DMS79 (cell line): ENCODE measurements at places on chromosomes 5 and 9.

DNA sequence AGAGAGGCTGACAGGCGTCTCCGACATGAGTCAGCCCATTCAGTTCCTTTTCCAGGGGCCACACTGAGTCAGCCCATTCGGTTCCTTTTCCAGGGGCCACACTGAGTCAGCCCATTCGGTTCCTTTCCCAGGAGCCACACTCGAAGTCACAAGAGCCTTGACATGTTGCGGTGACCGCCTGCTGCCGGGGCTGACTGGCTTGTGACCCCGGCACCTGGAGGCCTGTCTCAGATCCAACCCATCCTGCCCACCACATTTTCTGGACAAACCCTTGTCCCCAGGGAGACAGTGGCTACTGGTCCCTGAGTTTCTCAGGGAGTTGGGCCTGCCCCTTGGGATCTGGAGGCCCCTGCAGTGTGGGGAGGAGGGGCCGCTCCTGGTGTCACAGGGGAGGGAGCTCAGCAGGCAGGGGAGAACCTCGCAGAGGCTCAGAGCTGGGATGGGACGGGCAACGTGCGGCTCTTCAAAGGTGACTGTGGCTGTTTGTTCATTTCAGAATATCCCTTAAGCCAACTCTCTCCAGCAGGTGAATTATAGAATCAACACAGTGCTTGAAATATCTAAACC lies 40.5 kb upstream of the LPCAT1 start:
- no peak for DNase-seq

- DNase-seq, result no peak
Observed at GRCh38 chr5:173963182-173963838, 25.7 kb upstream of the C5orf47 start.

DNA sequence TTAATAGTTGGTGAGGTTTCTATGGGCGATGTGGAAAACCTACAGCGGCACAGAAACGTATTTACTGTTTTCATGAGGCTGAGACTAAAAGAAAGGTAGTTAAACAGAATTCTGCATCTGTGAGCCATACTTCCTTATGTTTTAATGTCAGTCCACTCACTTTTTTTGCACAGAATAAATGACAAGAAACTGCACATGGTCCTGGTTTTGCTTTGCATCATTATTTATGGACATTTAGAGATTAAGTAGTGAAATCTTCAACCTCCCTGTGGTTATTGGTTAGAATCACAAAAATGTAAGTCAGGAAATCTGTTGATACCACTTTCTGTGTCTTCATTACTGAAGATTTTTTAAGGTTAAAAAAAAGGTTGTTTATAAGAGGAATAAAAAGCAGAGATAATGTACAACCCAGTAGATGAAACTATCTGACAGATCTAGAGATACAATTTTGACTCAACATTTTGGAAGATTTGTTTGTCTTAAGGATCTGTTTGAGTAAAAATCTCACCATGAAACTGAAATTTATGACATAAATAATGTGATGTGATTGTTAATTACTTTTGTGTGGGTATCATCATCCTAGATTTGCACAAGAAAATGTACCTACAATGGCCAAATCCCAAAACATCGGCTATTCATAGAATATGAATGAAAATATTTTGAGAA lies 2.4 kb downstream of the PRR16 start:
- DNase-seq, result no peak

DNA sequence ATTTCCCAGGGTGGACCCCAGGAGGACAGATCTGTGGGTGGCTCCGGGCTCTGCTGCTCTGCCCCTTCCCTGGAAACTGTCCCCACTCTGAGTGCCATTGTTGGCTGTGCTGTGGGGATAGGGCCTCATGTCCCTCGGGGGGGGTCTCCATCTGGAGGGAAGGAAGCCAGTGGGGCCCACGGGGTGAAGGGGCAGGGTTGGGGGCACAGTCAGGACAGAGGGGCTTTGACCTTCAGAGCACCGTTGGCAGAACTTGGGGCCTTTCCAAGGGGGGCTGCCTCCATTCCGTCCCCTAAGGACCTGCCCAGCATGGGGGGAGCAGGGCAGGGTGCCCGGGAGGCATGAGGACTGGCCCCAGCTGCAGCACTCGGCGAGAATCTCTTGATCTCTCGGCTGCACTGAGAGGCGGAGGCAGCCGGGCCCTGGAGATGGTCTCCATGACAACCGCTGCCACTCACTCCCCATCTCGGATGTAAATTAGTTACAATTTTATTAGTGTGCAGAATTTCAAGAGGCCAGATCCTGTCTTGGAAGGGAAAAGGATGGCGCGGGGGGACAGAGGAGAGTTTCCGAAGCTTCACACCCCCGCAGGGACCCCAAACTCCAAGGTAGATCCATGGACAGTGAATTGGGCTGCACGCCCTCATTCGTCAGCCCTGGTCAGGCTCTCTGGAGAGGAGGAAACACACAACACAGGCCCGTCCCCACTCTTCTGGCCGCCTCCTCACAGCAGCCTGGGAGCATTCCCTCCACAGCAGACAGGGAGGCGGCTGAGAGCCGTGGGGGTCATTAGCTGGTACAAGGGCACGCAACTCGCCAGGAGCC lies 216.2 kb upstream of the IER5L start:
- peak; percentile 76 for DNase-seq

GRCh38 chr5:208449-209114 lies 9.4 kb downstream of the CCDC127 start:
- no peak for DNase-seq

- no peak for DNase-seq
Observed at GRCh38 chr5:13217636-13218035, 726.9 kb downstream of the DNAH5 start.

- no peak for DNase-seq
Observed at GRCh38 chr5:29614206-29614605, 1579.3 kb upstream of the CDH6 start.

DNA sequence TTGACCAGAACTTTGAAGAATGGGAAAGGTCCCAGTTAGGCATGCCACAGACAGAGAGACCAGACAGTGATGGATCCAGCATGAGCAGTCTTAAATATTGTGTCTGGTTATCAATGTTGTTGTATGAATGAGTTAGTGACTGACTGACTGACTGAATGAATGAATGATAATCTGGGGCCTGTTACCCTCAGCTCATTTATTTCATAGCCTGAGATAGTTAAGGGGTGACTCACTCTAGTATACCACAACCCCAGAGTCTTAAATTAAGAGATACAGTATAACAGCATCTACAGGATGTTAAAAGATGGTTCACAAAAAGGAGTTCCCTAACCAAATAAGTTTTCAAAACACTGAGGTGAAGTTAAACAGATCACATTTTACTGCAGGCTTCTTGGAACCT lies 133.5 kb downstream of the SGCD start:
- no peak for DNase-seq

GRCh38 chr5:1032551-1033027 lies 24.0 kb downstream of the NKD2 start:
- no peak for DNase-seq

- DNase-seq, result no peak
Observed at GRCh38 chr9:130060296-130060695, 6.6 kb downstream of the GPR107 start.

DNA sequence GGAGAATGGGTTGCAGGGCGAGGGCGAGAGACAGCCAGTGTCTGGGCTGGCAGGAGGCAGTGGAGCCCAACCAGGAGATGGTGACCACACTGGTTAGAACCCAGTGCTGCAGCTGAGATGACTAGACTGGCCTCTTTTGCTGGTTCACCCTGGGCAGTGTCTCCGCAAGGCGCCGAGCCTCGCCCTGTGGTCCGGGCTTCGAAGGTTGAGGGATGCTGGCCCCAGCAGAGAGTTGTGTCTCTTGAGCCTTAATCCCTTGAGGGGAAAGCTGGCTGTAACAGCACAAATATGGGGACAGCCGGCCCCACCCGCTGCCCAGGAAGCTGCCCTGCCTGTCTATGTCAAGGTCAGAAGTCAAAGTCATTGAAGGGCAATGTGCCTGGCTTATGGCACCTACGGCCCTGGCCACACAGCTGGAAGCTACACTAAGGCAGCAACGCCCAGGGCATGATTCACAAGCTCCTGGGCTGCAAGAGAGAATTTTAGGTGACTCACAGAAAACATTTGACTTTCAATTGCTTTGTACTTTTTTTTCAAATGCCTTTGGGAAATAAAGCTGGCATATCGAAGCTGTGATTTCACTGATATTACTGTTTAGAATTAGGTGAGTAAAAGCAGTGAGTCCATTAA lies 33.3 kb downstream of the NKX2-5 start:
- no peak for DNase-seq

GRCh38 chr9:106893088-106893487 lies 30.1 kb downstream of the ZNF462 start:
- no peak for DNase-seq

- no peak for DNase-seq
Observed at GRCh38 chr5:87770601-87771121, 357.9 kb upstream of the CCNH start.

DNA sequence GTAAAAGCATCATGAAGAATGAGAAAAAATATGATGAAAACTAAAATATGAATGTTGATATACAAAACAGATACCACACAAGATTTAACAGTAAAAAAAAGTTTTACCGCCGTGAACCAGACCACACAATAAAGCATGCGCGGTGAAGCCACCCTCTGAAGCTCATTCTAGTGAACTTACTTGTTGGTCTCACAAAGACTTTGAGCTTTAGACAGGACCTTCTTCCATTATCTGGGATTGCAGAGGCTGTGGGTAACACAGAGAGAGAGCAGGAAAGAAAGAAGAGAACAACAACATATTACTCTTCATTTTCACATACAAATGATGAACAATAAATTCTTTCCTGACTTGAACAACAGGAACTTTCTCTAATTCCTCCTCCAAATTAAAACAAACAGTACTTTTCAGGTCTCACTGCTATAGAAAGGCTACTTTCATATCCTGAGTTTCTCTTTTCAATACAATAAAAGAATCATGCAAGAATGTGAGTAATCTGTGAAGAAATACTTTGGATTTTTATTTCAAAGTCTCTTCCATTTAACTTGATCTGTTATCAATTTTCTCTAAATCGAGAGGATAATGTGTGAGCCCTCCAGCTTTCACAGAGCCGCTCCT lies 283.1 kb downstream of the EFNA5 start:
- no peak for DNase-seq

GRCh38 chr9:100575765-100576386 lies 2.0 kb upstream of the CAVIN4 start:
- DNase-seq, result no peak

- DNase-seq, result no peak
Observed at GRCh38 chr9:75937521-75938258, 47.2 kb downstream of the PCSK5 start.

GRCh38 chr9:85007748-85008147 lies 338.2 kb downstream of the NTRK2 start:
- DNase-seq, result no peak

DNA sequence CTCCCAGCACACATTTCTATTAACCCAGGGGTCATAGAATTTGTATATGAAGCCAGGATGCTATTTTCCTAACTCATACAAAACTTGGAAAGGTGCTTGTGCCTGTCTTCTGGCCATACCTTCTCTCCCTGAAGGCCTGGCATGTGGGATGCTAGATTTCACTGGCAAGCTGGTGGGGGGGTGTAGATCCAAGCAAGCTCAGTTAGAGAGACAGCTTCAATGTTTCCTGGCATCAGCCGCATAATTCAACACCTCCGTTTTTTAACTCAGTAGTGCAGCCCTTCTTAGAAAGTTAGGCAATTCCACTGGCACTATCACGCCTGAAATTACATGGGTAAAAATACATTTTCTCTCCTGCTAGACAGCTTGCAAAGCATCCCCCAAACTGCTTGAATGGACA lies 51.8 kb downstream of the MEGF10 start:
- no peak for DNase-seq

DNA sequence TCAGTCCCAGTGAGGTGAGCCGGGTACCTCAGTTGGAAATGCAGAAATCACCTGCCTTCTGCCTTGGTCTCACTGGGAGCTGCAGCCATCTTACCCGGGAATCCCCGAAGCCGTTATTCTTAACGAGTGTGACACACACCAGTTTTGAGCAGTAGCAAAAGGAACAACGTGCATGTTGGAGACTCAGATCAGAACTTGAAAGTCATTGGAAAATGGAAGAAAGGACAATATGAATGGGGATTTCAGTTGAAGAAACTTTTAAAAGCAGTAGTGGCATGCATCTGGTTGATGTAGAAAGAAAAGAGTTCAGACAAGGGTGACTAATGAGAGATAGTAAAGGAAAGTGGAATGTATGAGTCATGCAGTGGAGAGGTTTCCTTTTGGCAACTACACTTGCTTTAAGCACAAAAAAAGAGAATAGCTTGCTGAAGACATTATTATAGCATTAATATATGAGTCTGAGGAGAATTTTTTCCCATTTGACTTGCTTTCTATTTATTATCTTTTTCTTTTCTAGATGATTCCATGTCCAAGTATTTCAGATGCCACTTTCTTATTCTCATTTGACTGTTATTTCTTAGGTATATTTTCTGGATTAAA lies 44.4 kb upstream of the ANKDD1B start:
- DNase-seq, result no peak
